ENCODE measurements at places on chromosomes 6 and 20.

DNA sequence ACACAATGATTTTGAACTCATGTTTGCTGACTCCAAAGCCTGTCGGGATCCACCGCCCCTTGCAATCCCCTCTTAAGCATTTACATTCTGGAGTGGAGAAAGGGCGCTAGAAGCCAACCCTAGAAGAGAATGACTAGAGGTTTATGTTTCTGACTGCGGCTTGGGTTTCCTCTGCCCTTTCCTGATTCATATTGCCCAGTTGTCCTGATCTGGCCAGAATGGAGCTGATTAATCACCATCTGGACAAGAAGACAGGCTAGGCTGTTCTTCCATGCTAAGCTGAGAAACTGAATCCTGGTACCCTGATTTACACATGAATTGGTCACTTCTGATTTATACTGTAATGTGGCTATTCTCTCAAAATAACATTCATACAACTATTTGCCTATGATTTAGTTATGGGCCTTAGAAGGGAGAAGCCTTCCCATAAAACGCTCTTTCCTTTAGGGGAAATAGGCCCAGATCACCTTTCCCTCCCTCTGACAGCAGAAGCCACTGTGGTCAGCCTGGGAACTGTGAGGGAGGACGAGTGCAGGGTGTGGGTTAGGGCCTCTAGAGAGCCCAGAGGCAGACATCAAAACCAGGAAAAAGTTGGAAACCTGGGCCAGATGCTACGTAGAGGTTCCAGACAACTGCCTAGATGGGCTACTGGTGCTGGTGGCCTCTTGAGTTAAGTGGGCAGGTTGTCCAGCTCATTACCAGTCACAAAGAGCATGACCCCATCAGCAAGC, 199.2 kb upstream of the PRDM1 start:
- DNase-seq, result no peak

GRCh38 chr20:4856022-4856755, 134.5 kb downstream of the PRND start:
- no peak for DNase-seq

- no peak for DNase-seq
Observed at GRCh38 chr20:53175135-53175780, 203.1 kb downstream of the TSHZ2 start.

DNA sequence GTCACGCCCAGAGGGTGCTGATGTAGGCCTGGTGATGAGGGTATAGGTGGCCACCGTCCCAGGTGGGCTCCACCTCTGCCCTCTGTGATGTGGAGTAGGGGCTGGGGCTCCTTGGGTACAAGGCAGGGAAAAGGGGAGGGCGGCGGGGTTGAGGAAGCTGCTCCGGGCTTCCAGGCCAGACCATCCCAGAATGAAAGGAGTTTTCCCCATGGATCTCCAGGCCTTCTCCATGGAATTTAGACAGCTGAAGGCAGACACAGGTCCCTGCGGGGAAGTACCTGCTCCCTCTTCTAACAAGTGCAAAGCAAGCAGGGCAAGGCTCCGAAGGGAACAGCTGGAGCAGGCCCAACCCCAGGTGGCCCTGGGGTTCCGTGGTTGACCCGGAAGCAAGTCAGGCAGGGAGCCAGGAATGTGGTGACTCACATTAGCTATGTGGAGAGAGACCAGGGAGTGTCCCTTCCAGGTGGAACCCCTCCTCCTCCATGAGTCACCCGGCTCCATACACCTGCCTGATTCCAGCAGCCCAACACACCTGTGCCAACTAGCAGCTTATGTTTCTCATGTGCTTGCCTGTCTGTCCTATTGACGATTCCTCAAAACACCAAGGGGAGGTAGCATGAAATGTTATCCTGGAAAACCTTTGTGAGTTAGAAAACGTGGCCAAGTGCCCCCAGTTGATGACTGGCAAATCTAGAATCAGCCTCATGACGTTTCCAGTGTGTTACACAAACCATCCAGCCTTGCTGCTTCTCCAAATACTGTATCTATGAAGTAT, 59.7 kb upstream of the SNX9 start:
- DNase-seq, result peak; percentile 93

DNA sequence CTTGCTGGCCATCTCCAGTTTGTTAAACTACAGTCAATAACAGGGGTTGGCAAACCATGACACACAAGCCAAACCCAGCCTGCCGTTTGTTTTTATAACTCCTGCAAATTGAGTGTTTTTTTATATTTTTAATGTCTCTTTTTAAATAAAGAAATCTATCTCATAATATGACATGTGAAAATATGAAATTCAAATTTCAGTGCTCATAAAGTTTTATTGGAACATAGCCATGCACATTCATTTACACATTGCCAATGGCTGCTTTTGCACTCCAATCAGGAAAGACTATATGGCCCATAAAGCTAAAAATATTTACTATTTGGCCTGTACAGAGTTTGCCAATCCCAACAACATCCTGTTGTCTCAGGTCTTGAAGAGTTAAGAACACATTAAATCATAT, 129.0 kb upstream of the SRSF6 start:
- no peak for DNase-seq

DNA sequence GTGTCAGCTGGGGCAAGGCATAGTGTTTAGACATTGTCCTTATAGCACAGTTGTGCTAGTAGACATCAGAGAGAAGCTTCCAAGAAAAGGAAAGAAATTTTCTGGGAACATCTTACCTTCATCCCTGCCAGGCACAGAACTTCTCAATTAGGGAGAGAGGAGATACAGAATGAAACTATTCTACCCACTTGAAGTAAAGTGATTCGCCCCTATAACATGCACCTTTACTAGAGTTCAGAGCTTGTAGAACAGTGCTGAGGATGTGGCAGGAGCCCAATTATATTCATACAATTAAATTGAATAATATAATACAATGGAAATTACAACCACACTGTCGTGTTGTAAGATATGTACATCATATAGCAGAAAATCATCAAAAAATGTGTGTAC, 1063.9 kb upstream of the CITED2 start:
- no peak for DNase-seq

- no peak for DNase-seq
Observed at GRCh38 chr6:68628161-68628560, 6.9 kb upstream of the ADGRB3 start.

DNA sequence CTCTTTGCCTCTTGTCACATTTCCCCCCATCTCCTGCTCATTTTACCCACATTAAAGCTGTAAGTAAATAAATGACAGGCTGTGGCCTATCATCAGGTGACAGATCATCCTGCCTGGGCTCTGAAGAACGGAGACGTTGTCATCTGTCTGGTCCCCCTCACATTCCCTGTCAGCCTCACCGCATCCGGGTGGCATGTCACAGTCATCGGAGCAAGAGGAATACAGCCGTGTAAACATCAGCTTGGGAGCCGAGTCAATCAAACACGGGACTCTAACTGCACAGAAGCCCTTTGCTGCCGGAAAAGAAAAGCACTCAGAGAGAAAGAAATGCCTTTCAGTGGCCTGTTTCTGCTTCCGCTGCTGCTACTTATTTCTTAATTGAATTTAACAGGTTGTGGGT, 371.9 kb upstream of the ID4 start:
- DNase-seq, result no peak

DNA sequence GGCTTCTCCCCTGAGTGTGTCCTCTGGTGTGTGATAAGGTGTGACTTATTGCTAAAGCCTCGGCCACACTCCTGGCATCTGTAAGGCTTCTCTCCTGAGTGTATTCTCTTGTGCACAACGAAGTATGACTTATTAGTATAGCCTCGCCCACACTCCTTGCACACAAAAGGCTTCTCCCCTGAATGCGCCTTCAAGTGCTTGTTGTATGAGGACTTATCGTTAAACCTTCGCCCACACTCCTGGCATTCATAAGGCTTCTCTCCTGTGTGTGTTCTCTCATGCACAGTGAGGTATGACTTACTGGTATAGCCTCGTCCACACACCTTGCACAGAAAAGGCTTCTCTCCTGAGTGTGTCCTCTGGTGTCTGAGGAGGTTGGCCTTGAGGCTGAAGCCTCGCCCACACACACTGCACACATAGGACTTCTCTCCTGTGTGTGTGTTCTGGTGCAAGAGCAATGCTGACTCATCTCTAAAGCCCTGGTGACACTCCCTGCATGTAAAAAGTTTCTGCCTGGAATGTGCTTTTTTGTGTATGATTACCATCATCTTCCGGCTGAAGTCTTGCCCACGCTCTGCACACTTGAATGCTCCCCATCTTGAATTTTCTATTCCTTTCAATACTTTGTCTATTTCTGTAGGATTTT, 20.4 kb downstream of the ZNF337 start:
- no peak for DNase-seq

- no peak for DNase-seq
Observed at GRCh38 chr6:5158180-5158579, 73.0 kb downstream of the PPP1R3G start.

DNA sequence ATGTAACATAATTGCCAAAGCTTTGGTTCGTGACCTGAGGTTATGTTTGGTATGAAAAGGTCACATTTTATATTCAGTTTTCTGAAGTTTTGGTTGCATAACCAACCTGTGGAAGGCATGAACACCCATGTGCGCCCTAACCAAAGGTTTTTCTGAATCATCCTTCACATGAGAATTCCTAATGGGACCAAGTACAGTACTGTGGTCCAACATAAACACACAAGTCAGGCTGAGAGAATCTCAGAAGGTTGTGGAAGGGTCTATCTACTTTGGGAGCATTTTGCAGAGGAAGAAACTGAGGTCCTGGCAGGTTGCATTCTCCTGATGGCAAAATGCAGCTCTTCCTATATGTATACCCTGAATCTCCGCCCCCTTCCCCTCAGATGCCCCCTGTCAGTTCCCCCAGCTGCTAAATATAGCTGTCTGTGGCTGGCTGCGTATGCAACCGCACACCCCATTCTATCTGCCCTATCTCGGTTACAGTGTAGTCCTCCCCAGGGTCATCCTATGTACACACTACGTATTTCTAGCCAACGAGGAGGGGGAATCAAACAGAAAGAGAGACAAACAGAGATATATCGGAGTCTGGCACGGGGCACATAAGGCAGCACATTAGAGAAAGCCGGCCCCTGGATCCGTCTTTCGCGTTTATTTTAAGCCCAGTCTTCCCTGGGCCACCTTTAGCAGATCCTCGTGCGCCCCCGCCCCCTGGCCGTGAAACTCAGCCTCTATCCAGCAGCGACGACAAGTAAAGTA, 547 bp upstream of the ESR1 start:
- DNase-seq, result no peak

DNA sequence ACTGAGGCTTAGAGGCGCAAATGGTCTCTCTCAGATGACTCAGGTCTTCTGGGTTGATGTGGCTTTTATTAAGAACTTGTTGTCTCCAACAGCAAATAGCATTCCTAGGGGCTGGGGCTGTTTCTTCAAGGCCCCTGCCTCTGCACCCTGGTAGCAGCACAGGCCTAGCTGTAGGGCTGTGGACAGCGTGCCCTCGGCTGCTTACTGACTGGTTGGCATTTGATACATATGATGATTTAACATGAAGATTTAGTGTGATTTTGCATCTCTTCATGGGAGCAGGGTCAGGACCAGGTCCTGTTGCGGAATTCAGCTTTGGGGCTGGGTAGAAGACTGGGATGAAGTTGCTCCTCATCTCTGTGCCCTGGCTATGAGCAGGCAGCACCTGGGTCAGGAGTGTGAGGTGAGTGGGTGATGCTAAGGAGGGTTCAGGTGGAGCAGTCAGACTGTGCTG, 24.3 kb upstream of the IER3 start:
- DNase-seq, result no peak

- DNase-seq, result no peak
Observed at GRCh38 chr6:84317463-84317862, 90.0 kb upstream of the CEP162 start.

GRCh38 chr6:100613656-100614055, 148.9 kb upstream of the SIM1 start:
- DNase-seq, result no peak
